ENCODE measurements at places on chromosomes 2 and 18.

- no peak for DNase-seq
Measured at GRCh38 chr2:218071218-218071937, 2.3 kb downstream of the RUFY4 start.

GRCh38 chr2:28101892-28102291 is 211.4 kb downstream of the BABAM2 start:
- DNase-seq = no peak

- no peak for DNase-seq
Measured at GRCh38 chr2:175687465-175687864, 314.6 kb downstream of the LNPK start.

GRCh38 chr2:182522405-182522896 is 95.6 kb upstream of the PDE1A start:
- DNase-seq = no peak

- no peak for DNase-seq
Measured at GRCh38 chr18:69871363-69871762, 76.3 kb downstream of the CD226 start.

- no peak for DNase-seq
Measured at GRCh38 chr2:144524118-144525009, 4.4 kb upstream of the ZEB2 start.

GRCh38 chr2:236979664-236980063 is 106.0 kb upstream of the COPS8 start:
- DNase-seq = no peak

GRCh38 chr2:53403792-53404413 is 363.7 kb upstream of the CHAC2 start:
- no peak for DNase-seq

GRCh38 chr2:120415728-120416509 is 70.0 kb downstream of the INHBB start:
- no peak for DNase-seq

- no peak for DNase-seq
Measured at GRCh38 chr2:197877038-197877437, 72.6 kb downstream of the PLCL1 start.

GRCh38 chr2:217857624-217858506 is 144.9 kb downstream of the TNS1 start:
- no peak for DNase-seq

DNA sequence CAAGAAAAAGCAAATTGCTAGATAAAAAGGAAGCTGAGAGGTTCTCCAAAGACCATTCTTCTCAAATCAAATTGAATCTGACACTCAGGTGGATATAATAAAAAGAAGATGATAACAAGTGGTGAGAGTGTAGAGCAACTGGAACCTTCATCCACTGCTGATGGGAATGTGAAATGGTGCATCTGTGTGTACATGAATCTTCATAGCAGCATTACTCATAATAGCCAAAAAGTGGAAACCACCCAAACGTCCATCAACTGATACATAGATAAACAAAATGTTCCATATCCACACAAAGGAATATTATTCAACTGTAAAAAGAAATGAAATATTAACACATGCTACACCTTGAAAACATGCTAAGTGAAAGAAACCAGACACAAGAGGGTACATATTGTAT is 357.2 kb upstream of the EPHA4 start:
- DNase-seq = no peak

GRCh38 chr2:71586471-71586870 is 133.1 kb downstream of the DYSF start:
- DNase-seq = no peak

DNA sequence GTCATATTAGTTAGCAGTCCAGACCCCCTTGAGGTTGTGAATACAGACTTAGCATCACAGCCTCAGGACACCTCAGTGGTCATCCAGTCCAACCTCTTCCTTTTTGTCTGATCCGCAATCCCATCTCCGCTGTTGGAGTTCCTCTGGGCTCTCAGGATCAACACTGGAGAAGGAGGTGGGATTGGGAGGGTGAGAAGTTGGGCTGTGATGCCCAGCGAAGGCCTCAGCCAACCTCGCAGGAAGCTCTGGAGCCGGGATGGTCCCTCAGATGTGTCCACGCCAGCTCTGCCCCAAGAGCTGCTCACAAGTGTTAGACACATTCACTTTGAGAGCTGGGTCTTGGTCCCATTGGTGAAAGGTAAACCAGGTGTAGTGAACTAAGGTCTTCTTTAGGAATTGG is 74.9 kb upstream of the AFF3 start:
- DNase-seq = no peak
